Activated CD4-positive, alpha-beta memory T cell treated with anti-CD3 and anti-CD28 coated beads for 36 hours (primary cell): ENCODE measurements at places on chromosomes 1 and 21. TPM values are rescaled to one million over a fixed set of nuclear protein-coding genes. Genes with fewer than 3 reads are reported as not detected.

GRCh38 chr1:154714638-154715037 lies 106.7 kb upstream of the ADAR start:
- no peak for DNase-seq

DNA sequence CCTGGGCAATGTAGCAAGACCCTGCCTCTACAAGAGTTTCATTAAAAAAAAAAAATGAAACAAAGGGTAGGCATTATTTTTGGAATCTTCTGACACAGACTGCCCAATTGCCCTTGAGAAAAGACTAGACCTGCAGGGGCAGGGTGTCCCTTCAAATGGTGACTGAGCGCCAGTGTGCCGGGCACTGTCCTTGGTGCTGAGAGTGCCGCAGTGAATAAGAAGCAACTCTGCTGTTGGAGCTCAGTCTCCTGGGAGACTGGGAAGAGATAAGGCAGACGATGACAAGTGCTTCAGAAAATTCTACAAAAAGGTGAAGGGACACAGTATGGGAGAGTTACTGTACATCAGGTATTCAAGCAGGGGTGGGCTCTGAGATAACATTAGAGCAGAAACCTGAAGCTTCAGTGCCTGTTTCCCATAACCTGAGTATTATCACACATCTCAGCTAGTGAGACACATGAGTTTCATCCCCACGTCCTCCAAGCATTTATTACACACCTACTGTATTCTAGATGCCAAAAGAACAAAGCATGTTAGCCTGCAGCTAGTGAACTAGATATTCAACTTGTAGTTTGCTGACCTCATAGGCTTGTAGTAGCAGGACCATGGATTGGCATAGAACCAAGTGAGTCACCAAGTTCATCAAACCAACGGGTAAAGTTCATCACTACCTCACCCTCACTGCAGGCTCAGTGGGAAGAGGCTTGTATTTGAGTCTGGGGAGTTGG lies 18.4 kb upstream of the RPL11 start:
- peak; percentile 48 for DNase-seq

DNA sequence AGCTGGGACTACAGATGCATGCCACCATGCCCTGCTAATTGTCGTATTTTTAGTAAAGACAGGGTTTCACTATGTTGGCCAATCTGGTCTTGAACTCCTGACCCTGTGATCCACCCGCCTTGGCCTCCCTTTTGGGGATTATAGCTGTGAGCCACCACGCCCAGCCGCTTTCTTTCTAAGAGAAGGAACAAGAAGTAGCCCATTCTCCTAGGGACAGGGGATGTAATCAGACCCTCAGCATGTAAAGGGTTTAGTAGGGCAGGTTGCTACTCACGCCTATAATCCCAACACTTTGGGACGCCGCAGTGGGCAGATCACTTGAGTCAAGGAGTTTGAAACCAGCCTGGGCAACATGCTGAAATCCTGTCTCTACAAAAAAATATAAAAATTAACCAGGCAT lies 189.7 kb downstream of the TOMM20 start:
- DNase-seq = peak; percentile 7

The LAD1 gene
- total RNA-seq = not detected

The FCRL2 gene
- not detected for total RNA-seq

DNA sequence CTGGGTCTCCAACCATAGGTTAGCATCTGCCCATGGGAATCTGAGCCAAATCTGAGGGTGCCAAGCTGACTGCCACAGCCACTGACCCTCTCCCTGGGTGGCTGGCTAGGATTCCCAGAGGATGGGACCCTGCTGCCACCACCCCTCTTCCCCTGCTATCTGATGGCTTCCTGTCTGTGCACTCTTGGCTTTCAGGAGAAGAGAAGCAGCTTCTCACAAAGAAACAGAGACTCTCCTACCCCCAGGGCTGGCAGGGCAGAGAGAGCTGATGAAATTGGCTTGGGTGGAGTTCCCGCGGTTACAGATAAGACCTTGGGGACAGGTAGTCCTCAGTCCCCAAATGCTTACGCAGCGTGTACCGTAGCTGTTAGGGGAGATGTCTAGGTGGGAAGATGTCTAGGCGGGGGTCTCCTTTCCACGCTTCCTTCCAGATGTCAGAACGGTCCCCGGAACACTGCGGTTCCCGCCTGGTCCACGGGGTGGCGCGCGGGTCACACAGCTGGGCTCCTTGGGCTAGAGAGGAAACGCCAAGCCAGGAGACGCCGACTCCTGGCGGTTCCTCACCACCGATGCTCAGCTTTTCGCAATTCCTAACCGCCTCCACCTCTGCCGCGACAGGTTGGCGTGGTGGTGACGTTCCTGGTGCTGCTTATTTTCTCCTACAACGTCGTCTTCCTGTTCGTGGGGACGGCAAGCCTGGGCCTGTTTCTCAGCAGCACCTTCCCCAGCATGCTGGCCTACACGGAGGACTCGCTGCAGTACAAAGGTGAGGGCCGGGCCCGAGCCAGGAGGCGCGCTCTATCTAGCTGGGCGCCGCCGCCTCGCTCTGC lies 40.1 kb downstream of the ELK4 start:
- DNase-seq = peak; percentile 94

DNA sequence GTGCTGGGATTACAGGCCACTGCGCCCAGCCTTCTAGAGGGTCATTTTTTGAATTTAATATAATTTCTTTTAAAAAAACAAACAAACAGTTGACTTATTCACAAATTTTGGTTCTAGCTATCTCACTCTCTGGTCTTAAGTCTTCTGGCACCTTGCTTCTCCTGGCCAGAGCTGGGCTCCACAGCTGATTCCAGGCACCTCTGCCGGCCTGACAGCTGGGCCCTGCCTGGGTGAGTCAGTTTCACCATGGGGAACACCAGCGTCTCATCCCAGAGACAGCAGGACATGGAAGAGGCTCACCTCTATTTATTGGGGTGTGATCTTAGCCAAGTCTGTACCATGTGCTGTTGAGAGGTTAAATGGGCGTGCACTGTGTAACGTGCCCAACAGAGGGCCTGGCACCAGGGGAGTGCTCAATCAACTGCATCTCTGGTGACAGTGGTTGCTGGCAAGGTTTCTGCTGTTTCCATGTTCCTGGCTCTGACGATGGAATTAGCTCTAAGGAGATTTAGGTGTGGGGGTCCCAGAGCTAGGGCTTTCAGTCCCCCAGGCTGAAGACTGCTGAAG lies 956 bp downstream of the CPLANE2 start:
- peak; percentile 62 for DNase-seq

DNA sequence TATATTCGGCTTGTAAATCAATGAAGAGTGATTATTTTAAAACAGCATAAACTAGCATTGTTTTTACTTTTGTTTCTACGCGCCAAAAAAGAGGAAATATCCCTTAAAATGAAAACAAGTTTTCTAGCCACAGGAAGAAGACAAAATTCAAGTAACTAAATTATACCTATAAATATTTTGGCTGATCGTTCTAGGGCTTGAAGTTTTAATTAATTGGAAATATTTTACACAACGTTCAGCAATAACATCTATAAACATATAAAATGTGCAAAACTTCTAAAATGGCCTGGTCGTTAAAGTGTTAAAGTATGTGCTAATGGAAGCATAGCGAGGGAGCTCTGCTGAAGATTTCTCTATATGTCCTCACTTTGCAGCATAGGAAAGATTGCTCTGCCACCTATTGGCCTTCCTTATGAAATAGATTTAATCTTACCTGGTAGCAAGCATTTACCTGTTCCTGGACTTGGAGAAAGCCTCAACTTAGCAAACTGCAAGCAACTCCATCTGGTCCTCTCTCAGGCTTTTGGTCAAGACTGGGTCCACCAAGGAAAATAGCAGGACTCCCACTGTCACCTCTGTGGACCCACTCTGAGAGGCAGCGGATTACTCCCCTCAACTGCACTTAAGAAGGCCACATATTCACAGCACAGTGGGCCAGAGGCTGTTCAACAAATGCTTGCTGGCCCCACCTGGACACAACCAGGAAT lies 351.3 kb upstream of the RUNX1 start:
- DNase-seq = peak; percentile 37

The SPATA1 gene
- total RNA-seq = 3.8 TPM

DNA sequence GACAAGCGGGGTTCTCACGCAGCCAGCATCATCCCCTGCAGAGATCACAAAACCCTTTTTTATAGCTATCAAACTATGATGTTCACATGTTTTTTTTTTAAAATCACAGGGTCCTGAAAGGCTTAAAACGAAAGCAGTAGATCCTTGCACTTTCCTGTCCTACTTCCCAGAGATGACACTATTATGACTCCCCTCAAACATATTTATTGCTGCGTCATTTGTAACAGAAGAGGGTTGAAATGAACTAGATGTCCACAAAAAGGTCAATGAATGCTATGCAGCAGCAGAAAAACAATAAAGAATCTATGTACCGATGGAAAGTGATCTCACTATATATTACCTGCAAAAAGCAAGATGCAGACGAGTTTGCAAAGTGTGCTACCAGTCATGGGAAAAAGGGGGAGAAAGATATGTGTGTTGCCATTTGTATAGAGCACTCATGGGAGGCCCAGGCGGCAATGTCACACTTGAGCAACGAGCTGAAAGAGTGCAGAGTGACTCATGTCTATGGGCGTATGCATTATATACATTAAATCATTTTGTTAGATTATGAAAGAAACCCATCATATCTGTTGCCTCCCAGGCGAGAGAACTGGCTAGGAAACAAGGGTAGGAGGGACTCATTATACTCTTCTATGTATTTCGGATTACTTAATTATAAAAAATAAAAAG lies 68.9 kb upstream of the PARP1 start:
- no peak for DNase-seq

DNA sequence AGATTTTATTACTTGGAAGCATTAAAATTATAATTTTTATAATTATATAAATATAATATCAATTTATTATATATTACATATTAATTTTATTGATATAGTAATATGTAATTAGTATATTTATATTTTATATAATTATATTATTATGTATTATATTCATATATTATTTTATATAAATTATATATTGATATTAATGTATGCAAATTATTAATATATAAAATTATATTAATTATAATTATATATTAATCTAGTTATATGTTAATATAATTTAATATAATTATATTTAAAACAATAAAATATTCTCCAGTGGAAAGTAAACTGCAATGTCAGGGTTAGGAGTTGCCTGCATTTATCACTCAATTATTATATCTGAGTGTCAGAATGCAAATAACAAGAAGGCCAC lies 48.8 kb downstream of the KCNK2 start:
- DNase-seq = no peak

DNA sequence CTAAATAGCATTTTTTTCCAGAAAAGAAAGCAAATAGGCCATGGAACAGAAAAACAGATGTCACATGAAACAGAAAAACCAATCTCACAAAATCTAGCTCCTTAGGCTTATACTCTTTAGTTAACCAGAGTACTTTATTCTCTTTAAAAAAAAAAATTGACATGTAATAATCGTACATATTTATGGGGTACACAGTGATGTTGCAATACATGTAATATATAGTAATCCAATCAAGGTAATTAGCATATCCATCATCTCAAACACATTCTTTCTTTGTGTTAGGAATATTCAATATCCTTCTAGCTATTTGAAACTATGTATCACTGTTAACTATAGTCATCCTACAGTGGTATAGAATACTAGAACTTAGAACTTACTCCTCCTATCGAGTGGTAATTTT lies 20.1 kb downstream of the LBR start:
- no peak for DNase-seq

GRCh38 chr1:78599294-78599693 lies 21.0 kb upstream of the IFI44L start:
- no peak for DNase-seq

DNA sequence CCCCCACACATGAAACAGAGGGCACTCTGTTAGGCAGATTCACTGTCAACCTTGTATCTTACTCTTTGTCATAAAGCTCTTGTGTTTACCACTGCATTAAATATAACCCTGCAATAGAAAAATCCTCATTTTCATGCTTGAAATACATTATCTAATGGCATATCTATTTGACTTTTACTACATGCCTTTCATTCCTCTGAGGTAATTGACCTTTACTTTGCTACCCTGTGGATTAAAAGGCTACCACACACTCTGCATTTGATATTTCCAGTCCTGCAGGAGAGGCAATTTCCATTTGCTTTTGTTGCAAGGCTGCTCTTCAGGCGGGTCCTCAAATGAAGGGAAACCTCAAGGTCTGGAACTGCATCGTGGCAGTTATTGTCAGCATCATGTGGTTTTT lies 238.0 kb downstream of the NTNG1 start:
- no peak for DNase-seq

DNA sequence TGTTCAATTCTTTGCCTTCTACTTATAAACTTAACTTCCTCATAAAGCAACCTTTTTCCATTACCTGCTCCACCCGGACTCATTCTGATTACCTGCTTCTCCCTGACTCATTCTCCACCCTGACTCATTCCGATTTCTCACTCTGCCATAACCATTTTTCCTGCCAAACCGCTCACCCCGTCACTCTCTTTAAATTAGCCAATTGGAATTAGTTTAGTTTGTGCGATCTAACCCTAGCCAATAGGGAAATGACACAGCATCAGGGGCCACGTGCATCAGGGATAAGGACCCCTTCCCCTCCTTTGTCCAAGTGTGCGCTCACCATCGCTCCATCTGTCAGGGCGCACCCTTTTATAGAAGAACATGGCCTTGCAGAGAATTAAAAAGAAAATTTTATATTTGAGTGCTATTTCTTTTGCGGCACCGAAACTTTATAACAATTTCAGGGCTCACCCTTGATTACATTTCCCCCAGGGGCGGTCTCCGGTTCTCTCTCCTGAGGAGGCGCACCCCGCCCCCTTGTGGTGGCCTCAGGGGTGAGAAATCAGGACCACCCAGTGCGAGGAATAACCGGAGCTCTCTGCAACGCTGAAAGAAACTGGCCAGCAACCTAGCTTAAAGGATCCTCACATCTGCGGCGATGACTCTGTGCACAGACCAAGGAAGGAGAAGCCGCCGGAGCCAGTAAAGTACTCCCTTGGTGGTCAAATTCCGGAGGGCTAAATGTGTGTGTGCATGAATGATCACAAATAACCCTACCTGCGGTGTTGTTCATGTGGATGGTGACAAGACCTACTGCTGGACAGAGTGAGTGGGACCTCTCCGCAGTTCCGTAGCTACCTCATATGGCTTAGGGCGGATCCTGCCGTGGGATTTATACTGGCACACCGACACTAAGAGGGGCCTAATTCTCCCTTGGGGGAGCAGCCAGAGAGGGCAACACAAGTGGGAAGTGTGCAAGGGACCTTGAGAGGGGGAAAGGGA lies 30.3 kb upstream of the CBR3 start:
- DNase-seq = peak; percentile 55

The FOXO6 gene
- total RNA-seq = 0.19 TPM

- DNase-seq = no peak
These were observed 87.0 kb downstream of the GLUL start for GRCh38 chr1:182304627-182305026.

The FCRL5 gene
- total RNA-seq = not detected

GRCh38 chr21:39111931-39112550 lies 71.2 kb downstream of the PSMG1 start:
- no peak for DNase-seq

DNA sequence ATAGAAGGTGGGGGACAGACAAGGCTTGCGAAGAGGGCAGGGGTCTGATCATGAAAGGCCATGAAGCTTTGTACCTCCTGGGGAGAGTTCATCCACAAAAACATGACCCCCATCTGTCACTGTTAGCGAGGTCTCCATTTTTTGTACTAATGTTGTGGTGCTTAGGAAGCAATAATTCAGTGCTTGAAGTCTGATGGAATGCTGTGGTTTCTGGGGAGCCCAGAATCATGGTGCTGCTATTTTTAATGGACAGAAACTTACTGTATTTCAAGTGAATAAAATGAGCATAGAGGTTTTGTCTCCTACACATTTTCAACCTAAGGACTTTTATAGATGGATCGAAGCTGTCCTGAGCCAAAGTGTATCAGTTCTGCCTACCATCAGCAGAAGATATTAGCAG lies 28.2 kb upstream of the RGL1 start:
- no peak for DNase-seq
